CD4-positive, alpha-beta T cell treated with Interleukin-21 for 1 hour (primary cell): ENCODE measurements at places on chromosomes 7 and 10.

DNA sequence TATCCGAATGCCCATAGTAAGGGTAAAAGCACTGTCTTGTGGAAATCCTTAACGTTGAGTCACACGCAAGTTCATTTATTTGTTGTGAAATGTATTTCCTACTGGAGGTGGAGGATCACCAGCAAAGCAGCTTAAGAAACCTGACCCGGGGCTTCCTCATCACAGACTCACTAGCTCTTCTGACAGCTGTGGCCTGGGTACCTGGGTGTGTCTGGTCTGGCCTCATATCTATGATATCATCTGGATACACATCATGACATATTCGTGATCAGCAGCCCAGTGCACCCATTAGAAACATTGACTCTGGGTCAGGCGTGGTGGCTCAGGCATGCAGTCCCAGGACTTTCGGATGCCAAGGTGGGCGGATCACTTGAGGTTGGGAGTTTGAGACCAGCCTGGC, 8.8 kb downstream of the DRGX start:
- DNase-seq: no peak

DNA sequence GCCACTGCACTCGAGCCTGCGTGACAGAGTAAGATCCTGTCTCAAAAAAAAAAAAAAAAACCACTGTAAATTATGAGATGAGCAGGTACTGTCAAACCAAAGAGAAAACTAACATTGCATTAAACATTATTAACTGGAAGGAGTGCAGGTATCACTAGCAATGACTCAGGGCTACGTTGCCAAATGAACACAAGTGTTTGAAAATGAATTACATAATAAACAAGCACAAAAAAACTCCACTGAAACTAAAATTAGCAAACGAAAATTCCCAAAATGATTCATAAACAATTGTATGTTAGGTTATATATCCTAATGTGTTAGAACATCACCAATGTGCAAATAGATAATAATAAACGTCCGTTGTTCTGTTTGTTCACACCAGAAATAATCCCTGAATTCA, 42.8 kb downstream of the NSUN6 start:
- DNase-seq: no peak

GRCh38 chr7:85067371-85067770, 119.5 kb downstream of the SEMA3D start:
- no peak for DNase-seq

DNA sequence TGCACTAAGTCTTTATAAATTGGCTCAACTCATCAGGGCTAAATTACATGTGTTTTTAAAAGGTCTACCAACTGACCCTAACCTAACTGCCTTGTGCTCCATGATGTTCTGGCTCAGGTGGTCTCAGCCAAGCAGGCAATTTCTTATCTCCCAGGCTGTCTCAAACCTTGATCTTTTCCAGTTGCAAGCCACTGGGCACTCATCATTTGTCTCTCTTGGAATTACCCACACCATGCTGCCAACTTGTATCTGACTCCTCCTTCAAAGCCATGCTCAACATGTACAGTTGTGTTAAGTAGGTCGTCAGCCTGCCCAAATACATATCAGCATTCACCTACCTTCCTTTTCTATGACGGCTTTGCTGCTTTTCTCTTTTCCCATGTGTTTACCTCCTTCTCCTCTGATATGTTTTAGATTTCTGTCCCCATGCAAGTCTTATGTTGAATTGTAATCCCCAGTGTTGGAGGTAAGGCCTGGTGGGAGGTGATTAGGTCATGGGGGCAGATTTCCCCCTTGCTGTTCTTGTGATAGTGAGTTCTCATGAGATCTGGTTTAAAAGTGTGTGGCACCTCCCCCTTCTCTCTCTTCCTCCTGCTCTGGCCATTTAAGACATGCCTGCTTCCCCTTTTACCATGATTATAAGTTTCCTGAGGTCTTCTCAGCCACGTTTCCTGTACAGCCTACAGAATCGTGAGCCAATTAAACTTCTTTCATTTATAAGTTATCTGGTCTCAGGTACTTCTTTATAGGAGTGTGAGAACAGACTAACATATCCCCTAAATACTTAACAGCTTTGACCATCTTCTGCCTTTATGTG, 130.0 kb downstream of the ELAPOR2 start:
- DNase-seq: no peak

GRCh38 chr10:37124532-37124931, 866 bp upstream of the ANKRD30A start:
- no peak for DNase-seq

DNA sequence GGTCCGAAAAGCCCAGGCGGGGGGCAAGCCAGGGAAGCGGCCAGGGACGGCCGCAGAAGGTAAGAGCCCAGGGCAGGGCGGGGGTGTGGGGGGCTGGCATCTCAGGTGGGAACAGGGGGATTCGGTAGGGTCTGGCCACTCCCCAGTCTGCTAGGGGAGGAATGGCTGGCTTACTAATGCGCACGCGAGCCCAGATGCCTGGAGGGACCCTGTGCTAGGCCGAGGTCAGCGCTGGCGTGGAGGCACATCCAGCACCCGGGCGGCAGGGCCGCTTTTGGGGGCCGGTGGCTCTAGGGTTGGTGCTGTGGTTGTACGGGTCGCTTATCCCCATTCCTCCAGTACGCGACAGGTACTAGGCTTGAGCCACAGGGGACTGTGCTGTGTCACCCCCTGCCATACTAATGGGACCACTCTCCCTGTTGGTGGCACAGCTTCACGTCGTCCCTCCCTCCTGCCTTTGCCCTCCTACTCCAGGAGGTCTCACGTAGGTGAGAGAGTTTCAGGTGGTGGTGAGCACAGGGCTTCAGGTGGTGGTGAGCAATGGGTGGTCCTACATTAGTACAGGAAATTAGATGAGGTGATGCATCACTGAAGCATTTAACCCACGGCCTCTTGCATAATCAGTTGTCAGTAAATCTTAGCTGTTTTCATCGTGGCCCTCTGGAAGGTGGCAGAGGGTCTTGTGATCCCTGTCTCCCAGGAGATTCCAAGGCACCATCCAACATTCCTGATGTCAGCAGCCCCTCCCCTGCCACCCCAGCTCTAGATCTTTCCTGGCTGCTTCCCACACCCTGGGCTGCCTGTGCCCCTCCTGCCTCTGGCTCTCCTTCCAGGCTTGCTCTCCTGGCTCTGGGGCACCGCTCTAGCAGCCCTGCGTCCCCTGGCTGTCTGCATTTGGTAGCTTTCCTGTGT, 971 bp downstream of the AEBP1 start:
- DNase-seq: no peak

DNA sequence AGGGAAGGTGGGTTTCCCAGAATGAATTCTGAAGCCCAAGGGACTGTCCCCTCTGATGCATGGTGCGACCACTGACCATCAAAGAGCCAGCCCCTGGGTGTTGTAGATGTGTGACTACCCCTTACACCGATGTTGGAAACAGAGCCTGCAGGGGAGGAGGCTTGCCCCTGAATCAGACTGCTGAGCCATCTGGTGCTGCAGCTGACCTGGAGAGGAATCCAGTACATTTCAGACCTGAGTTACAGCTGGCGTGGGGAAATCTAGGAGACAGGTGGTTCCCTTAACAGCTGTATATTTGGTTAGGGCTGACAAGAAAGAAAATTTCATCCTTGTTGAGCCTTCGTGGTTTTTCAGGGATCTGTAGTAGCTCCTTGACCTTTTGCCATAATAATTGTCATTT, 195.5 kb downstream of the CELF2 start:
- DNase-seq: no peak

DNA sequence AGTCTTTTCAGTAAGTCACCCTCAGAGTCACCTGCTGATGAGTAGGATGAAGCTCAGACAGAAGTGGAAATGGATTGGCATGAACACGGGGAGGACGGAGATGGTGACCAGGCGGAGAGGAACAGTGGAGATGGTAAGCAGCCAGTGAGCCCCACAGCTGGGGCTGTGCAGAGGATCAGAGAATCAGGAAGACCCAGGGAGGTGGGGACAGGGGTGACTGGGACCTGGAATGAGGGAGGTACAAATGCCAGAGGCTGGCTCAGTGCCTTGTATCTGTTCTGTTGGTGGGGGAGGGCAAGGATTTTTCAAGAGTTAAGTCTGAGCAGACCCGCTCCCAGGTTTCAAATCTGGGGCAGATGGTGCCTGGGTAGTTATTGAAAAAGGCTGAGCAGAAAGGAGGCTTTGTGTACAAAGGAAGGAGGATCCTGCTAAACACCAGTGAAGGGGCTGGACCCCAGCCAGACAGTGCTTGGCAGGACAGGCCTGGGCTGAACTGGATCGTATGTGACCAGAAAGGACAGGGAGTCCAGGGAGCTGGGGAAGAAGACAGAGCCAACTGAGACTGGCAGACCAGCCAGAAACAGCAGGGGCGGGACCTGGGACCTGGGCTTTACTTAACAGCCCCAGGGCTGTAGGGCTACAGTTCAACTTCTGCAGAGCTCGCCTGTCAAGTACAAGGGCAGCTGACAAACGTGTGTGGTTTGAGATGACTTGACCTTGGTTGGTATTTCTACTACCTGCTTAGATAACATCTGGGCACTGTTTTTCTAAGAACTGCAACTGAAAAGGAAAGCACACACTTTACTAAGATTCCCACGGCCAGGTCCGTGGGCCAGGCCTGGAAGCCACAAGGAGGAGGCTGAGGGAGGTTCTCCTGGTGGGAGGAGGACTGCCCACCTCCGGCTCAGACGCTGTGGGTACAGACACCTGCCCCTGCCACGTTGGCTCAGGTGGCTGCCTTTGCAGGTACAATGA, 13.2 kb upstream of the FRMPD2 start:
- DNase-seq: no peak

- no peak for DNase-seq
Observed at GRCh38 chr7:78562191-78562590, 763.6 kb downstream of the PHTF2 start.

- DNase-seq: no peak
Observed at GRCh38 chr10:5480162-5480941, 19.0 kb downstream of the CALML5 start.

DNA sequence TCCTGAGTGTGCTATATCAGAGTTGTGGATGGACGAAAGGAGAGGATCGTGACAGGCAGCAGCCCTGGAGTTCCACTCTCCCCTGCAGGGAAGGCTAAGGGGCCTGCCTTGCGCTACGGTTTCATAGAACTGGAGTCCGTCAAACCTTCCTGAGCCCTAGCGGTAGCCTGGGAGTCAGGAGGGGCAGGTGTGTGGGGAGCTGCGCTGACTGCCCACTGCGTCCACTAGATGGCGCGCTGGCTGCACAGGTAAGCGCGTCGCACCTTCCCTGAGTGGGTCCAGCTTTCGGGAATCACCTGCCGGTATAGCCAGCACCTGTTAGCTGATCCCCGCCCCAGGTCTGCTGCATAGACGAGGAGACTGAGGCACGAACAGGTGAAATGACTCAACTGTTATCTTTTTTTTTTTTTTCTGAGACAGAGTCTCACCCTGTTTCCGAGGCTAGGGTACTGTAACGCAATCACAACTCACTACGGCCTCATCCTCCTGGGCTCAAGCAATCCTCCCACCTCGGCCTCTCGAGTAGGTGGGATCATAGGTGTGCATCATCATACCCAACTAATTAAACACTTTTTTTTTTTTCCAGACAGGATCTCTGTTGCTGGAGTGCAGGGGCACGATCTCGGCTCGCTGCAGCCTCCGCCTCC, 20.2 kb upstream of the BAIAP2L1 start:
- peak; percentile 49 for DNase-seq

GRCh38 chr10:88119160-88119559, 255.7 kb downstream of the PTEN start:
- no peak for DNase-seq

GRCh38 chr7:16484453-16485158, 19.1 kb upstream of the SOSTDC1 start:
- no peak for DNase-seq

DNA sequence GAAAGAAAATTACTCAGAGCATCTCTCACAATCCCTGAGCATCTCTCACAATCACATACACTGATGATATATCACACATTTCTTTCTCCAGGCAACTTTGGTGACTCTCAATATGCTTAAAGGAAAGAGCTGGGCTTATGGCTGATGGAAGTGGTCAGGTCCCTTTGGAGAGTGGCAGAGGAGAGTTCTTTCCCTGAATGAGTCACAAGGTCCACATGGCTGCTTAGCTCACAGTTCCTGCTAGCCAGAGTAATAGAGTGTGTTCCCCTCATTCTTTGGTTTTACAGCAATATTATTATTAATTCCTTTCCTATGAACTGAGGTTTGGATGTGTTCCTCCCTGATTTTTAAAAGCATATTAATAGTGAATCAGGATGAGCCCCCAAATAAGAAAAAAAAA, 287.4 kb downstream of the C7orf25 start:
- DNase-seq: no peak

DNA sequence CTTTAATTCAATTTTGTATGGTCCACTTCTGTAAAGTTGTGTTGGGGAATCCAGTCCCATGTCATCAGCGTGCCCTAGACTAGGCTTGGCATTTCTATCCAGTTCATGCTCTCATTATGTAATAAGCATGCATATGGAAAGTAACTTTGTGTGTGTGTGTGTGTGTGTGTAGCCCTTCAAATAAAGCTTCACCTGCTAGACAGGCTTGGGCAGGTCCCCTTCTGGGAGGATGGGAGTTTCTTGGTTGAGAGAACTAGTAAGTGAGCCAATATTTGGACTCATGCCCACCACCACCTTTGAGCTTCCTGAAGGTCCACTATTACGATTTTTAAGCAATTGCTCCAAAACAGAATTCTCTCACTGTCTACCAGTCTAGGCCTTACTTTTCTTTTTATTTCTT, 6.9 kb downstream of the BZW2 start:
- DNase-seq: no peak

DNA sequence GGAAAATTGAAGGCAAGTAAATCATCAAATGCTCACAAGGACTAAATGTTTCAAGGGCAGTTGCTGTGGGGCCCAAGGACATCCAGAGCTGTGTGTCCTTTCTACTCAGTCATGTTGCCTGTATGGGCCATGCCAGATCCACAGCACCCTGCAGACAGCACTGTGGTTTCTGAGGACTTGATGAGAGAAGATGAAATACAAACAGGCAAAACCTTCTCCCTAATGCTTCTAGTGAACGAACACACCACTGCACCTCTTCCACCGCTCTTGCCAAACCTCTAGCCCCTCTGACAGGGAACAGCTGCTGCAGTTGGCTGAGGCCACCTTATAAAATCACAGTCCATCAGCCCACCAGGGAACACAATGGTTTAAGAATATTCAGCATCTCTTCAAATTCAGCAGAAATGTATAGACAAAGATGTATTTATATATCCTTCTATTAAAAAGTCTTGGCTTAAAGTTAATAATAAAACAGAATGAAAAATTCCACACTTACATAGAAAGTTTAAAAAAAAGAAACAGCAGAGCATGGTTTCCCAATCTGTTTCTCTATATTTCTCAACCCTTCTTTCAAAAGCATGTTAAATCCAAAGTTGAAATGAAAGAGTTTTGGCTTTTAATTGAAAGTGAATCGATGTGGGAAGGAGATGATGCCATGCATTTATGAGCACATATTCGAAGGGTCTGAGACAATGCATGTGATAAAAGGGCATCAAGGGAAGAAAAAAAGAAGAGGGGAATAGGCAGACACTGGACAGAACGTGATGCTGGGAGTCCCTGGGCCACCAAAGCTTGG, 14.0 kb downstream of the CYP3A7 start:
- no peak for DNase-seq

- DNase-seq: no peak
Observed at GRCh38 chr7:1447551-1448244, 11.6 kb downstream of the MICALL2 start.

DNA sequence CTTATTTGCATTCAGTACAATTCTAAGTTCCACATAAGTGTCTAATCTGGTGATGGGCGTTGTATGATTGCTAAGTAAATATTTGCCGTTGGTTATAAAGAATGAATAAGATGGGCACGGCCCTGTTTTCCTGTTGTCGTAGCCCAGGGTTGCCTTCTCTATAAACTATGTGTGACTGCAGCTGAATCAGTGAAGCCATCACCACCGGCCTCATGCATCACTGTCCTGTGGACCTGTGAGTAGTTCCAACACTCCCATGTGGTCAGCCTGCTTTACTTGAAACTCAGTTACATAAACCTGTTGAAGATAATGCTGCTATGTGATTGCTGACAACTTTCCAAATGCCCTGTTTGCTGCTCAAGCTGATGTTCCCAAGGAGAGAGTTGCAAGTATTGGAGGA, 21.6 kb upstream of the KLF6 start:
- DNase-seq: peak; percentile 53
